ENCODE measurements at places on chromosomes 5 and 9. TPM values are rescaled to one million over a fixed set of nuclear protein-coding genes. Genes with fewer than 3 reads are reported as not detected.

Gene BASP1
- total RNA-seq: 0.76 TPM

Gene ORM2
- not detected for total RNA-seq

Gene GABBR2
- not detected for total RNA-seq

Gene FYB1
- 161 TPM for total RNA-seq

Gene SLC1A1
- total RNA-seq: 1.4 TPM

Gene CNTFR
- total RNA-seq: 0.34 TPM

Gene HRCT1
- not detected for total RNA-seq

Gene SPATA31A7
- total RNA-seq: not detected

Gene HSPA5
- total RNA-seq: 133 TPM

Gene SPATA6L
- total RNA-seq: 2.1 TPM

All from activated naive CD4-positive, alpha-beta T cell treated with anti-CD3 and anti-CD28 coated beads, Interleukin-2, amount 50 U/mL, for 72 hours (primary cell).